Stimulated activated CD4-positive, alpha-beta T cell treated with anti-CD3 and anti-CD28 coated beads, TNF-alpha, amount 100 ng/mL, for 24 hours (primary cell): ENCODE measurements at places on chromosomes 4 and X.

- DNase-seq, result no peak
These were observed 61.9 kb downstream of the TSC22D3 start for GRCh38 chrX:107713543-107714205.

- DNase-seq, result no peak
These were observed 2334.6 kb downstream of the PCDH7 start for GRCh38 chr4:33054656-33055196.

DNA sequence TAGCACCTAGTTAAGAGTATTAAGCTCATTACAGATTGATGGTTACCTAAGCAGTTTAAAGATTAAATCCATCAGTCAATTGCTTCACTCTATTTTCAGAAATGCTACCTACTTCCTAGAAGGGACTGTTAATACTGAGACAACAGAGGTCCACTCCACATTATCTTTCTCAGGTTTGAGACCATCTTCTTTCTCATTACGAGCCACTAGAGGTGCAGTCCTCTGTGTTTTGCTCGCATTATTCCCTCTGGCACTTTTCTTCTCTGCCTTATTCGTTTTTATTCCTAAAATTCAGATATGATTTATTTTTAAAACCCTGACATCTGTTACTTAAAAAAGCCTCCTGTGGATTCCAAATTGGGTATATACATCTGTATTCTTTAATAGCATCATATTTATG lies 459.1 kb downstream of the FSTL5 start:
- DNase-seq, result no peak

GRCh38 chrX:79182616-79183015 lies 38.1 kb downstream of the GPR174 start:
- DNase-seq, result no peak

DNA sequence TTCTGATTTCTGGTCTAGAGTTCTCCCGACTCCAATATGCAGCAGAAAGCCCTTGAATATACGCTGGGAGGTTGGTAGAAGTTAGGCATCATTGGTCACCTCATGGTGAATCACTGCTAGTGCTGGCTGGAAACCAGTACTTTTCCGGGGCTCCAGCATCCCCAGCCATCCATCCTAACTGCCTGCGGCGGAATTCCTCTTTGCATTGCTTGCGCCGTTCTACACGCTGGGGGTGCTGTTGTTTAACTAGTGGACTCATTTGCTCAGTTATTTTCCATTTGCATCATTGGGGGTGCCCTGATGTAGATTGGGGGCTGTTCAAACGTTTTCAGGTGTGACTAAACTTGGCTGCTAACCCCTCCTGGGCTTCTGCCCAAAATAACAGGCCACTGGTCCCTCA lies 23.3 kb upstream of the GPR50 start:
- no peak for DNase-seq

DNA sequence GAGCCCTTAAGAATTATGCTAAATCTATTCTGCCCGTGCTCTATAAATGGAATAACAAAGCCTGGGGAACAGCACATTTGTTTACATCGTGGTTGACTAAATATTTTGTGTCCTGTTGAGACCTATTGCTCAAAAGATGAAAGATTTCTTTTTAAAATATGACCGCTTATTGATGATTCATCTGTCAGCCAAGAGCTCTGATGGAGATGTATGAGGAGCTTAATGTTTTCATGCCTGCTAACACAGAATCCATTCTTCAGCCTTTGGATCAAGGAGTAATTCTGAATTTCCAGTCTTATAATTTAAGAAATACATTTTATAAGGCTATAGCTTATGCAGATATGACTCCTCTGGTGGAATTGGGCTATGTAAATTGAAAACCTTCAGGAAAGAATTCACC lies 271.3 kb upstream of the FAT4 start:
- DNase-seq, result no peak

- no peak for DNase-seq
These were observed 194.3 kb downstream of the SOWAHB start for GRCh38 chr4:76703676-76704075.

DNA sequence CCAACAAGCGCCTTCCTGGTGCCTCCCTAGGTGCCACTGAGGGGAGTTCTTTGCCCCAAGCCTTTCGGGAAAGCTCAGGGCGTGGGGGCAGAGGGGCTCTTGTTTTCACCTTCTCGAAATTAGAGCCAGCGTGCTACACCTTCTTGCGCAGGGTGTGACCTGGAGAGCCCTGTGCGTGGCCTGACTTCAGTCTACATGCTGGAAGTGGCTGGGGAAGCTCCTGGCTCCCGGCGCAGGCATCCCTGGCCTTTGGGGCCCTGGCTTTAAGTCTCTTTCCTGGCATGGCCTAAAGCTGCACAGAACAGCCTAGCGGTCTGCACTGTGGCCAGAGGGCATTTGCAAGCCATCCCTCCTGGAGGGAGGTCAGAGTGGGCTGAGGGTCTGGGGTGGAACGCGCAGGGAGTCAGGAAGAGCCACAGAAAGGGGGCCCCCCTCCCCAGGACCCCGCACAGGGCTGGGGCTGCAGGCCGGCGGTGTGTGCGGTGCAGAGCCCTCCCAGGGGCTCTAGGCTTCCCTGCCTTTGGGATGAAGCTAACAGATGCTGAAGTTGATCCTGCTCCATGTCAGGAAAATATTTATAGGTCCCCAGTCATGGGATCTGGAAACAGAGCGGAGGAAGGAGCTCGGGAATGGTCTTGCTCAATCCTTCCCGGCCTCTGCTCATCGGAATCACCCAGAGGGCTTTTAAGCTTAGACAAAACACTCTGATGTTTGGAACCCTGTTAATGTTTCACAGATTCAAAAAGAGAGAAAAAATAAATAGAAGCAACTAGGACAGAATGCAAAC lies 781 bp upstream of the SPON2 start:
- DNase-seq, result no peak

DNA sequence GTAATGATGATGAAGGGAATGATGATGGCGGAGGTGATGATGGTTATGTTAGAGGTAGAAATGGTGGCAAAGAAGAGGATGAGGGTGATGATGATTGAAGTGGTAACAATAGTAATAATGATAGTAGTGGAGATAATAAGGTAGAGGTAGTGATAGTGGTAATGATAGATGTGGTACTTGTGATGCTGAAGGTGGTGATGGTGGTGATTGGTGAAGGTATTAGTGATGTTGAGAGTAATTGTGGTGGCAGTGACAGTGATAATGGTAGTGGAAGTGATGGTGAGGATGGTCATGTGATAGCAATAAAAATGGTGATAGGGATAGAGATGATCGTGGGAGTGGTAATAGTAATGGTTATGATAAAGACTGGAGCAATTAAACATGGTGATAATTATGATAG lies 108.8 kb downstream of the EFNB1 start:
- DNase-seq, result no peak

DNA sequence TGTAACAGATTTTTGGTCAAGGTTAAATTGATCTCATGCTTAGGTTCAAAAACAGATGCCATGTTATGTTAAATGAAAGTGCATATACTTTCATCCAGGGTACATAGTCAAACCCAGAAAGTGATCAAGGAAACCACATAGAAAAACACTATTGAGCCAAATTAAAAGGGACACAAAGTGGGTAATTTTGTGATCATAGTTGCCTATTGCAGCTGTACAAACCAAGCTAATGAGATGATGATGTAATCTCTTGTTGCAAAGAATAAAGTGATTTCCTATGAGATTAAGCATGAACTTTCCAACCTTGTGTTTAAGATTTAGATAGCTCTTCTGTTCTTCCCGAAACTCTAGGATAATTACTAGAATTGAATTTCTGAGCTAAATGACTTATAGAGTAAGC lies 20.2 kb upstream of the LIMCH1 start:
- DNase-seq, result no peak

GRCh38 chrX:142593361-142593862 lies 388.3 kb upstream of the MAGEC2 start:
- no peak for DNase-seq

GRCh38 chrX:154481911-154482601 lies 3.0 kb upstream of the LAGE3 start:
- no peak for DNase-seq

- DNase-seq, result no peak
These were observed 64.3 kb downstream of the SCML2 start for GRCh38 chrX:18290200-18290599.

DNA sequence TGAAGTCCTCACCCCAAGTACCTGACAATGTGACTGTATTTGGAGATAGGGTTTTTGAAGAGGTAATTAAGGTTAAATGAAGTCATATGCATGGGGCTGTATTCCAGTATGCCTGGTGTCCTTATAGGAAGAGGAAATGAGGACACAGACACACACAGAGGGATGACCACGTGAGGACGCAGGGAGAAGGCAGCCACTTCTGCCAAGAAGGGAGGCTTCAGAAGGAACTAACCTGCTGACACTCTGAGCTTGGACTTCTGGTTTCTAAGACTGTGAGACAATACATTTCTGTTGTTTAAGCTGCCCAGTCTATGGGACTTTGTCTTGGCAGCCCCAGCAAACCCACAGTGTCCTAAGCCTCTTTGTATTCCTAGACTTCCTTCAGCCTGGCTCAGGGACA lies 3.0 kb upstream of the SLC2A9 start:
- no peak for DNase-seq

DNA sequence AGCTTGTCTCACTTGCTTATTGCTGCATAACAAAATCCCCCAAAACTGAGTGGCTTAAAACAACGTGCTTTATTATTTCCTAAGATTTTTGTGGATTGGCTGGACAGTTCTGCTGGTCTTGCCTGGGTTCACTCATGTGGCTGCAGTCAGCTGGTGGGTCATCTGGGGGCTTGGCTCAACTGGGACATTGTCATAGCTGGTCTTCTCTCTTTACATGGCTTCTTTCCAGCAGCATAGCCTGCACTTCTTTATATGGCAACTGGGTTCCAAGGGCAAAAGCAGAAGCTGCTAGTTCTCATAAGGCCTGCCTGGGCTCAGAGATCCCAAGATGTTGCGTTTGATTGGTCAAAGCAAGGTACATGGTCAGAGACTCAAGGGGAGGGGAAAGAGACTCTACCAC lies 33.7 kb upstream of the STAG2 start:
- DNase-seq, result no peak

GRCh38 chr4:186936496-186937375 lies 213.1 kb upstream of the FAT1 start:
- DNase-seq, result no peak

- no peak for DNase-seq
These were observed 367.8 kb upstream of the SLC7A11 start for GRCh38 chr4:138609943-138610350.

GRCh38 chr4:140125374-140125773 lies 28.6 kb downstream of the MAML3 start:
- no peak for DNase-seq

- no peak for DNase-seq
These were observed 45.3 kb downstream of the RPA4 start for GRCh38 chrX:96929036-96929435.

- DNase-seq, result no peak
These were observed 76.6 kb downstream of the CHIC2 start for GRCh38 chr4:53987761-53988171.

- DNase-seq, result peak; percentile 70
These were observed at the start of gene APEX2 for GRCh38 chrX:54999717-55000598. TSS of gene APEX2 (plus strand) at chrX:55000363. CDS start at chrX:55000423, 60 bp downstream.

DNA sequence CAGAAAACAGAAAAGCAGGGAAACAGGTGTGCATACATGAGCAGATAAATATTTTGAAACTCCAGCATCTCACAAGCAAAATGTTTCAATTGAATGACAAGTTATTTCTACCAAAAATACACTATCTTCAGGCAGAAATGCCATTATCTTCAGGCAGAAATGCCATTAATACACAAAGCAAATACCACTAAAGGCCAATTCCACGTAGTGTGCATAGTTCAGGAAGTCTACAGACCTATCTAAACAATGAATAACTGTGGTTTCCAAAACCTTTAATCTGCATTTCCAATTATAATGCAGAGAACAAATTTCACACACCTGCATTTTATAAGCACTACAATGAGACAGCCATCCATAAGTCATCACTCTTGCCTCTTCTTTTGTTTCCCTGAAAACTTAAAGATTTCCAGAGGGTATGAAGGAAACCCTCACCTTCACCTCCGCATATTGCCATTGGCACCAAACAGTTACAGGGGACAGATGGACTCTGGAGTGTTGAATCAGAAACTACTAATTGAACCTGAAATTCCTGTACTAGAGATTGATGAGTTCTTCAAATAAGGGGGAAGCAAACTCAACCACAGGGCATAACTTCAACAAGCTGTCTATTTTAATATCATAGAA lies 179.0 kb downstream of the PDGFC start:
- no peak for DNase-seq

DNA sequence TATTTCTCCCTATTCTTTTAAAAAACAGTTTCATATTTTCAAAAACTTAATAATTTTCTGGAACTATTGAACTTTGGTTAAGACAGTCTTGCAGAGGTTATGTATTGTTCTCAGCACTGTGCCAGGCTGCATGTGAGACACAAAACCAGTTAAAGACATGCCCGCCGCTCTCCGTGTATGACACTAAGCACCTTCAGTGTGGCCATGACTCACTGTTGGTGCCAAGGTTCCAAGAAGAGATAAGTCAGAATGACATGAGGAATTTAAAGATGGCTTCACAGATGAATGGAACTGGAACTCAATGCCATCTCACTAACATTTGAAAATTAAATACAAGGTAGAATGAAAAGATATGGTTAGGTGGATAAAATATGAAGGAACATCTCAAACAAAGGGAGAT lies 525.5 kb upstream of the ZFP42 start:
- no peak for DNase-seq

DNA sequence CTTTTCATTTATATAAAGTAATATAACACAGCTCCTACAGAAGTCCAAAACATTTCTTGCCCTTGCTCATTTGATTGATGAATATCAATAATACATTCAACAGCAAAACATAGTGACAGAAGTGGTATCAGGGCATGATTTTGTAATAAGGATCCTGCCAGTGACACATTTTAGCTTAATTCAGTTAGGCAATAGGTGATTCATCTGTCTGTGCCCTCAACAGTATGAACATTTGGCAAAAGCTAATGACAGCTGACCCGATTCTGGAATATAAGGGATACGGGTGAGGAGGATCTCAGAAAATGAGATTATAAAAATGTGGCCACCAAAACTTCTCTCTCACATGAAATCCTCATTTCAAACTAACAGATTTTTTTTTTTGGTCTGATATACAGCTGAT lies 294.0 kb downstream of the CAMK2D start:
- no peak for DNase-seq

DNA sequence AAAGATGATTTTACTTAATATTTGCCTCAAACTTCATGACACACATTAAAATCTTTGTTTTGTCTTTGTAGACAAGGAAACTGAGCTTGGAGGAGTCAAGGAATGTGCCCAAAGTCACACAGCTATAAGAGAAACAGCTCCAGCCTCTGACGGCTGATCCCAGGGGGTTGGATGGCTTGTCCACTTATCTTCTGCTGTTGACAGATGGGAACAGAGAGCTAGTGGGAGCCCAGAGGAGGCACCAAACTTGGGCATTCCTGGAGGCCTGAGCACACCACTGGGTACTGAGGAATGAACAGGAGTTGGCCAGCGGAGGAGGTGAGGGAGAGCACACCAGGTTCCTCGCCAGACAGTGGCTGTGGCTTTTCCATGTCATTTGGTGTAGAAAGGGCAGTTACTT lies 56.4 kb upstream of the GPR78 start:
- no peak for DNase-seq

GRCh38 chr4:57550198-57550597 lies 440.0 kb upstream of the IGFBP7 start:
- no peak for DNase-seq
